ENCODE measurements at places on chromosomes 5 and 9.

GRCh38 chr5:113188436-113188835 lies 211.8 kb downstream of the DCP2 start:
- DNase-seq, result no peak

GRCh38 chr5:79840084-79840990 lies 150.7 kb downstream of the CMYA5 start:
- no peak for DNase-seq

DNA sequence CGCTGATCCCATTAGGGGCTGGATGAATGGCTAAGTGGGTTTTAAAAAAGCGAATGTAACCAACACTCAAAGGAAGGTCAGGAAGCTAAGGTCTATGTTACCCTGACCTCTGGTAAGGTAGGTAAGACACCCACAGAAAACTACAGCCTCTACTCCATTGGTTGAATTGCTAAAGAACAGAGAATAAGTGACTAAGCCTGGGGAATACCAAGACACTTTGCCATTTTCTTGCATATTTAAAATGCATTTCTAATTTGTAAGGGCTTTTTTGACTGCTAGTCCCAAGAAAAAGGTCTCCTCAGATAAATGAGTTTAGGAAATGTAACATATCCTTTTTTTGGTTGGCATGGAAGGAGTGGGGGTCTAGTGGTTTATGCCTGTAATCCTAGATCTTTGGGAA lies 368.7 kb downstream of the BNC2 start:
- no peak for DNase-seq

- no peak for DNase-seq
Measured at GRCh38 chr5:80978772-80979317, 18.7 kb downstream of the RASGRF2 start.

DNA sequence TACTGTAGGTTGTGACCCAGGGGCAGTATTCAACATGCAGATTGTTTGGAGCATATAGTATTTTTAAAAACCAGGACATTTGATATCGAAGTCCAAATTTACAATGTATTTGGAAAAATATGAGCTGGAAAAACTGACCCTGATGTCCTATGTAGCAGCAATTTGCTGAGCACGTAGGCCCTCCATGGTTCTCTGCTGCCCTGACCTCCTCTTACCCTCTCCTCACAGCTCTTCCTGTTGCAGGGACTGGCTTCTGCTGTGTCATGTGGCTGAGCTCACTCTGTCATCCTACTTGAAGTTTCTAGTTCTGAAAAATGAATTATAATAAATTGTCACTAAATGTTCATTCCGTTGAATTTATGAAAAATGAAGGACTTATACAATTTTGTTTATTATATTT lies 4.1 kb upstream of the ASPN start:
- no peak for DNase-seq

- DNase-seq, result no peak
Measured at GRCh38 chr9:22356985-22357384, 89.6 kb upstream of the DMRTA1 start.

DNA sequence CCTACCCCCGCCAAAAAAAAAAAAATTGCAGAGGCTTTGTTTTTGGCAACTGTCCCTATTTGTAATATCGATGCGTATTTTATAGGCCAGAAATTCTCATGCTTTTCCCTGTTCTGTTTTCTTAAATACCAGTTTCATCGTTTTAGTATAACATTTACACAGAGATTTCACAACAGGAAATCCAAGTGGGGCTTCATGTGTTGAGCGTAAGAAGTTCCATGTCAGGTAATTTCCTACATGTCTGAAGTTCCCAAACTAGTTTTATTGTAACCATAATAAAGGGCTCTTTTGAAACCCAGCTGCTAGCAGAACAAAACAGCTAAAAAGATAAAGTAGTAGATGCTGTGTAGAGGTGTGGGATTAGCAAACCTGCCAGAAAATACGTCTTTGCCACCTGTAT lies 4.2 kb downstream of the SMC5 start:
- no peak for DNase-seq

DNA sequence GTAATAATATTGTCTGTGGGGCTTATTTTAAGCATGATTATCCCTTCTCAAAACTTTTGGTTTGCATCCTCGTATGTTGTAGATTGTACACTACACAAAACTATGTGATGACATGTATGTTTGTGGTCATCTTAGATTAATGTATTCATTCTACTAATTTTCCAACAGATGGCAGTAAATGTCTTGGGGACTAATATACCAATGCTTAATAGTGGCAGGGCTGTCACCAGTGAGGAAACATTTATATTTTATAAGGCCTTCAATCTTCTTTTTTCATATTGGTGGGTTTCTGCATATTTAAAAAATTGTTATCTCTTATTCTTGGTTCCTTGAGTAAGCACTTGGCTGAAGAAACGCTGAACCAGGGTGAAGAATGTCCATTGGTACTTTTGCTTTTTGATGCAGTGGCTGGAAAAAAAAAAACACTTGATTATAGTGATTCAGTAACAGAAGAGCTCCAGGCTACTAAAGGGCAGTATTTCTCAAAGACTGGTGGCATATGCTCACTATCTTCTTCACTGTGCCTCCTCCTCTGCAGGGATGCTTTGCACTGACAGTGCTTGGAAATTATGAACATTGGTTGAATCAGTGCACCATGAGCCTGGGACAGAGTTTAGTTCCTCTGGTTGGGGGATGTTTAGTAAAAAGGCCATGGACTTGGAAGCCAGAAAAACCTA lies 530.3 kb downstream of the RASEF start:
- DNase-seq, result no peak

GRCh38 chr9:8863069-8863468 lies 1063.5 kb upstream of the DMAC1 start:
- DNase-seq, result no peak

DNA sequence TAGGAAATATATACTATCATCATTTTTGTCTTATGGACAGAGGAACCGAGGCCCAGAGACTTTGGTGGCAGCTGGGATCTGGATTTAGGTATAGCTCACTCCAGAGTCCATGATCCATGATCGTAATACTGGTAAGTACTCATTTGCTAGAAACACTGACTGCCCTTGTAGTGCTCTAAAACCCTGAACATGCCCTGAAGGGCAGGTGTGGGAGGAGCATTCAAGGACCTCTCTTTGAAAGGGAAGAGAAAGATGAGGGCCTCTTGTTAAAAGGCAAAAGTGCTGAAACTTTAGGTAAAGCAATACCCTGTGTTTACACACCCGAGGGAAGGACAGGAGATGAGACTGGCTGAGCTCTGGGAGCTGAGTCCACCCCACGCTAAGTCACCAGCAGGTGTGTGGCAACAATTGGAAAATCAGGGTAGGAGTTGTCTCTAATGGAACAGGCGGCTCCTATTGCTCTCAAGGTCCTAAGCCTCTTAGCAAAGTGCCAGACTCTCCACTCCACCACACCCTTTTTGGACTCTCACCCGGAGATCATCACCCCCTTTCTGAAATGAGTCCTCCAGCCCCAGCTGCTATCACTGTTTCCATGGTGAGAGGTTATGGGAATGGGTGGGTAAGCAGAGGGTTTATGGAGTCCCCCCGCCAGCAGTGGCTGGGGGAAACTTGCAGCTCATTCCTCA lies 34.8 kb downstream of the TRPC7 start:
- DNase-seq, result no peak

- DNase-seq, result no peak
Measured at GRCh38 chr9:38026840-38027527, 42.0 kb downstream of the SHB start.

DNA sequence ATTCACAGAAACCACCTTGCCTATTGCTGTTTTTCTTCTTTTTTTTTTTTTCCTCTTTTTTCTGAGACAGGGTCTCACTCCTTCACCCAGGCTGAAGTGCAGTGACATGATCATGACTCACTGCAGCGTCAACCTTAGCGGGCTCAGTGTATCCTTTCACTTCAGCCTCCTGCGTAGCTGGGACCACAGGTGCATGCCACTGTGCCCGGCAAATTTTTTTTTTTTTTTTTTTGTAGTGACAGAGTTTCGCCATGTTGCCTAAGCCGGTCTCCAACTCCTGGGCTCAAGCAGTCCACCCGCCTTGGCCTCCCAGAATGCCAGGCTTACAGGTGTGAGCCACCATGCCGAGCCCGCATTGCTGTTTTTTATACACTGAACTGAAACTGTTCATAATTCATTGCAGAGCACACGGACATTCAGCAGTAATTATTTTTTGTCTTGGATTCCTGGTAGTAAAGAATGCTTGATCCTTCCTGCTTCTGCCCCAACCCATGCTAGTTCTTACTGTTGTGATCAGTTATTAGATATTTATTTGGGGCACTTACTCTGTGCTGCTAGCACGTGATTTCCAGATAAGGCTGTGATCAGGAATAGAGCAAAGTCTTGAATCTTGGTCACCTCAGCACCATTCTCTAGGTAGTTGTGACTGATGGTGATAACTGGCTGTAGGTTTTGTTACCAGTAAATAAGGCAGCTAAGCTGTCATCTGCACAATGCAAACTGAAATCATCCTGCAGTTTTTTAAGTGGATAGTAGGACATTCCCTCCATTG lies 14.0 kb downstream of the MAP3K1 start:
- no peak for DNase-seq

DNA sequence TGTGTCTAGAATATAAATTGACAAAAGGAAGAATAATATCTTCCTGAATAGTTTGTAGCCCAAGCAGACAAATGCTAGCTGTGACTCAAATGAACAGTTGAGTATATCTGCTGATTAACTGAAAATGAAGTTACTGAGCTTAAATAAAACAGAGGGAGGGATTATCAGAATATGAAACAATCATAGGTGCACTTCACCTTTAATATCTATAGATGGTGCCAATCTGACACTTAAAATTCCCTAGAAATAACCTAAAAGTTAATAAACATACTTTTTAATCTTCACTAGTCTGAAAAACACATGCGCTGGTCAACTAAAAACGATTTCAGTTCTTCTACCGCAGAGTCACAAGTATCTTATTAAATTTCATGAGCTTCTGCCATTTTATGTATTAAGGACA lies 280.8 kb upstream of the RASA1 start:
- no peak for DNase-seq

DNA sequence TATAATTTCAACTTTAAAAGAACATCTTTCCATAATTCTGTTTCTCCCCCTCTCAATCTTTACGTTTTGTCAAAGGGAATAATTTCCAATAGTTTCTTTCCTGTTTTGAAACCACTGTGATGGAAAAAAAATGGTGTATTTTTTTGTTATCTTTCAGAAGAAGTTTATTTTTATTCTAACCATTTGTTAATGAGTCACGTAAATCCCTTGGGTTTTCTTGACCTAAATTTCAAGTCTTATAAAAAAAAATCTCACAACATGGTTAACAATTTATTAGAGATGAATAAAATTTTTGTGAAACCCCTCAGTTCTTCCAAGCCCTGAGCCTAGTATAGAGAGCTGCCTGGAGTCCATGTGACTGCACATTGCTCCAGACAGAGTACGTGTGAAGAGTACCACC lies 106.1 kb upstream of the FBXL17 start:
- no peak for DNase-seq

DNA sequence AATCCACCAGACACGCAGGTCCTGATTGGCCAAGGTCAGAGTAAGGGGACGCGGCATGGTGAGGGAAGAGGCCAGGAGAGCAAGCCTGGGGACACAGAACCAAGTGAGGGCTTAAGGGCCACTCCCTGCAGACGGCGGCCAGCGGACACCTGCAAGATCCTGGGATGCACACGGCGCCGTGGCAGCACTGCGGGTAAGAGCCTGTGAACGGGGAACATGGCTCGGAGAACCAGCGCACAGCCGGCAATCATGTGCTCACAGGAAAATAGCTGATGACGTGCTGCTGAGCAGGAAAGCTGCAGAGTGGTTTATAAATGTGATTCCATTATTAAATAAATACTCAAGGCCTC lies 27.0 kb upstream of the NSMF start:
- no peak for DNase-seq

GRCh38 chr9:91818647-91819403 lies 131.2 kb downstream of the ROR2 start:
- no peak for DNase-seq

DNA sequence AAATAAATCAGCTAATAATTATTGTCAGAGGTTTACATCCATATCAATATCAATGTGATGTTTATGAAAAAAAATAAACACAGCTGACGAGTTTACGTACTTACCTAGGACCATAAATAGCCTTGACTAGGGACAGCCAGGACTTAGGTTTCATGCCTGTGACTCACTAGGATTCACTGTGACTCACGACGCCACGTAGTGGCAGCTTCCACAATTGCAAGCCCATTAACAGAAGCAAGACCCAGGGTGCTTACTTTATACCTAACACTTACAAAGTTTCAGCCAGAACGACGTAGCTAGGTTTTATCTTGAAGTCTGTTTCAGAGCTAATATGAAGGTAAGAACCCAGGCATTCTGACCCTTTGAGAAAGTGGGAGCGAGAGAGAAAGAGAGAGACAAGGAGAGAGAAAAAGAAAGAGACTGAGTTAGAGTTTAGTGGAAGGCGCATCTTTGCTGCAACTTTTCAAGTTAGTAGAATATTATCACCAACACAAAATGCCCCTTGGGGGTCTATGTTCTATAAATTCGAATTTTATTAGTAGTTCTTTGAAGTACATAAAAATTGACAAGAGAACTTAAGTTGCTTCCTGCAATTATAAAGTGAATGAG lies 191.2 kb downstream of the GNA14 start:
- peak; percentile 62 for DNase-seq

GRCh38 chr9:134186471-134187109 lies 22.2 kb upstream of the RNU6ATAC start:
- no peak for DNase-seq

- DNase-seq, result no peak
Measured at GRCh38 chr5:41967401-41967800, 42.3 kb downstream of the FBXO4 start.

- no peak for DNase-seq
Measured at GRCh38 chr5:378976-379742, 57.6 kb downstream of the AHRR start.

- no peak for DNase-seq
Measured at GRCh38 chr9:77170991-77171699, 6.2 kb upstream of the VPS13A start.

GRCh38 chr5:136016945-136017530 lies 11.8 kb upstream of the TGFBI start:
- DNase-seq, result no peak

- no peak for DNase-seq
Measured at GRCh38 chr9:91663858-91664257, 240.2 kb upstream of the NFIL3 start.

DNA sequence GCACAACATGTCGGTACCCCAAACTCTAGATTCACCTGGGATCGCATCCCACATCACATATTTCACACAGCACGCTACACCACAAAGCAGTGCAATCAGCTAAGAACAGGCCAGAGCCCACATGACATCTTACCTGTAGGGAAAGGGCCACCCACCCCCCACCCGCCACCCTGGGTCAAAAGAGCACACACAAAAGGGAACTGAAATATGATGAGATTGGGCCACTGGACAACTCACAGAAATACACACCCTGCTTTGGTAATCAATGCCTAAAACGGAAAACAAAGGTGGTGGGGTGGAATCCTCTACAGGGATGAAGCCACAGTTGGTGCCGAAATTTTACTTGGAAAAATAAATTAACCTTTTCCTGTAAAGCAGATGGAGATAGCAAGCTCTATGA lies 13.1 kb downstream of the RETREG1 start:
- DNase-seq, result no peak

- DNase-seq, result no peak
Measured at GRCh38 chr5:164377746-164378145, 872.3 kb downstream of the MAT2B start.

GRCh38 chr5:136734628-136735027 lies 369.3 kb upstream of the TRPC7 start:
- no peak for DNase-seq

Measured in GM12864 (cell line).